ENCODE measurements at places on chromosomes 6 and 20. TPM values are rescaled to one million over a fixed set of nuclear protein-coding genes. Genes with fewer than 3 reads are reported as not detected.

MTFR2 gene
- 0.83 TPM for total RNA-seq

RCAN2 gene
- 3.7 TPM for total RNA-seq

EPPIN gene
- not detected for total RNA-seq

PRL gene
- not detected for total RNA-seq

GHRH gene
- total RNA-seq: not detected
